ENCODE measurements at places on chromosomes 1 and 21. TPM values are rescaled to one million over a fixed set of nuclear protein-coding genes. Genes with fewer than 3 reads are reported as not detected.

The IL19 gene
- not detected for total RNA-seq

The BLACAT1 gene
- total RNA-seq, result 1.1 TPM

The FOXO6 gene
- total RNA-seq, result 11.7 TPM

The RNF2 gene
- 33.8 TPM for total RNA-seq

The RHOU gene
- total RNA-seq, result 79.7 TPM

The SAMD13 gene
- total RNA-seq, result not detected

The IL12RB2 gene
- total RNA-seq, result not detected

The GJA4 gene
- not detected for total RNA-seq

The GNG4 gene
- total RNA-seq, result 124 TPM

The IKBKE gene
- total RNA-seq, result 0.20 TPM

The PRELP gene
- not detected for total RNA-seq

The CELF3 gene
- total RNA-seq, result 274 TPM

The SPRR3 gene
- total RNA-seq, result not detected

The CELA3A gene
- total RNA-seq, result not detected

The SPRR4 gene
- total RNA-seq, result not detected

The BECN2 gene
- total RNA-seq, result not detected

The RBM11 gene
- 2.7 TPM for total RNA-seq

The NECTIN4 gene
- 0.39 TPM for total RNA-seq

The HTR1D gene
- total RNA-seq, result 0.20 TPM

The LIN28A gene
- 97.3 TPM for total RNA-seq

The ASH1L gene
- 43.0 TPM for total RNA-seq

The RIPPLY3 gene
- not detected for total RNA-seq

The ST6GALNAC5 gene
- total RNA-seq, result 141 TPM

The ACTL8 gene
- total RNA-seq, result not detected

The RNF186 gene
- total RNA-seq, result not detected

The BACE2 gene
- total RNA-seq, result not detected

The CLIC6 gene
- 0.17 TPM for total RNA-seq

The ADGRL2 gene
- 71.2 TPM for total RNA-seq

The DEPDC1 gene
- total RNA-seq, result 2.5 TPM

The FCRL2 gene
- not detected for total RNA-seq

The ZNF697 gene
- 41.9 TPM for total RNA-seq

The ATXN7L2 gene
- total RNA-seq, result 54.9 TPM

The CDC14A gene
- 9.2 TPM for total RNA-seq

The PBX1 gene
- total RNA-seq, result 98.7 TPM

The RXFP4 gene
- not detected for total RNA-seq

The ERICH3 gene
- 1.9 TPM for total RNA-seq

The ASCL5 gene
- total RNA-seq, result not detected

The CDC42BPA gene
- 66.0 TPM for total RNA-seq

The KRTAP21-2 gene
- total RNA-seq, result not detected

The SPRR2B gene
- not detected for total RNA-seq

The RASAL2 gene
- 12.4 TPM for total RNA-seq

The FAM72A gene
- total RNA-seq, result 1.5 TPM
